ENCODE measurements at places on chromosomes 12 and 14.

GRCh38 chr14:62431496-62431895, 613.8 kb downstream of the KCNH5 start:
- DNase-seq: no peak

GRCh38 chr12:30345744-30346471, 349.8 kb downstream of the IPO8 start:
- no peak for DNase-seq

GRCh38 chr12:103456006-103456405, 39.8 kb downstream of the C12orf42 start:
- DNase-seq: no peak

- no peak for DNase-seq
Observed at GRCh38 chr14:100051543-100051942, 13.7 kb upstream of the EVL start.

GRCh38 chr14:105602799-105603793, 76.7 kb downstream of the TMEM121 start:
- DNase-seq: no peak

GRCh38 chr12:28489246-28489645, 299.0 kb downstream of the CCDC91 start:
- no peak for DNase-seq

DNA sequence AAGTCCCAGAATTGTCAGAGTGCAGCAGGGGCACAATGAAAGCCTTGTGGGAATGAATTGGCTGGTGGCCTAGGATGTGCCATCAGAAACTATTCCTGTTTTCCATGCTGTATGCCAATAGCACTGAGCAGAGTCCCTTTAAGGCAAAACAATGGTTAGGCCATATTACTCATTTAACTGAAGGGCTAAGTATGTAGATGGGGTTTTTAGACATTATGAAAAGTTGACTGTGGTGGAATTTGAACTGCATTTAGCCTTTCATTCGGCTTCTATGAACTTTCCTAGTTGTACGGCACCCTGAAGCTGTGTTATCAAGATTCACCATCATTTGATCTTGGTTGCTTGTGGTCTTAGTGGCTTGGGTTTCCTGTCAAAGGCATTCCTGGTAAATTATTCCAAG, 24.8 kb downstream of the IL26 start:
- no peak for DNase-seq

- no peak for DNase-seq
Observed at GRCh38 chr12:104928036-104928745, 29.9 kb downstream of the SLC41A2 start.

DNA sequence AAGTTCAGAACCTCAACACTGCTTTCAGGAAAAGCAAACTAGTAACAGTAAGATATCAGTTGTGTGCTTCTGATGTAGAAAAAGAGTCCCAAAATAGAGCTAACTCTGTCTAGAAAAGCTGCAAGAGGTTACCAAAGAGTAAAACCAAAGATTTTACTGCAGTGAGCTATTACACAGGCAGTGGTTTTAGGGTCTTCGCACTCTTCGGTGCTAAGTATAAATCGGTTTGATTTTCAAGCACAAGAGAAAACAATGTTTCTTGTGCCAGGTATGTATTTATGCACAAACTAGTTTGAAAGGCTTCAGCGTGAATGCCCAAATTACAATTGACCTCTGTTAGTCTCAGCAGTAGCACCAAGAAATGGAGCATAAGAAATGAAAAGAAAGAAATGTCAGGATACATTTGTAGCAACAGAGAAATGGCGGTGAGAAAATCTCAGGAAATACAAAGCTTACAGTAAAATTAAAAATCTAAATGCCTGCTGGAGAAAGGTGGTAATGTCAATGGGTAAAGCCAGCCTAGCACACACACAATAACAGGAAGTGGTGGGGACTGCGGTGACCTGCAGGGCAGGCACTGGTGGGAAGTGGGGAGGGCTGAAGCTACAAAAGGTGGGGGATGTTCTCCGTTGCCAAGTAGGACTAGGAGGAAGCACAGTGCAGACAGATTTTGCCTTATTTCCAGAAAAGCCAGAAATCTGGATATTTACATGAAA, 18.0 kb upstream of the DYRK2 start:
- DNase-seq: peak; percentile 51

DNA sequence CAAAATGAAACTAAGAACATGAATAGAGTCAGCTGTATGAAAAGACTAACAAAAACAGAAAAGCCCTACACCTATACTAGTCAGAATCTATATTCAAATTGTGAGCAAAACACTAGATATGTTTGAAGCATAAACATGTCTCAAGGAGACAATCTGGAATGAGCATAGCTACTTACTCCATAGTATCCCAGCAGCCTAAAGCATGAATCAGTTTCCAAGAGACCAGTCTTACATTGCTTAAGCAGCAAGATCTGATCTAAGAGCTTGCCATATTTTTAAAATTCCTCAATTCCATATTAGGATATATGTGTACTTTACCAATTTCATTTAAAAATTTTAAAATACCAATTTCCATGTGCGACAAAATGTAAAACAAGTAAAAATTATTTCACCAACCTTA, 7.7 kb downstream of the CAPS2 start:
- DNase-seq: no peak

DNA sequence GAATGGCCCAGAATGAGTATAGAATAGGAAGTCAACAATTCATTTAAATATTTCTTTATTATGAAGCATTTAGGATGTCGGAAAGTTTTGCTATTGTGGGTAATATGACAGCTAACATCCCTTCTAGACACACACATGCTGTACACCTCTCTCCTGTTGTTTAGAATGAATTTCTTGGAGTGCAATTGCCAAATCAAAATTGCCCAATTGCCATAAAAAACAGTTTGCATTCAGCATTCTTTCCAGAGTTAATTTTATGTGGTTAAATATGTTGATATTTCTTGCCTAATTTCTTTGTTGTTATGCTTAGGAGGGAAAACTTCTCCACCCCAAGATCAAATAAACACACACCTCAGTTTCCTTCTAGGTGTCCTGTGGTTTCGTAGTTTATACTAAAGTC, 16.9 kb upstream of the SMCO2 start:
- DNase-seq: no peak

- DNase-seq: no peak
Observed at GRCh38 chr12:120761519-120761934, 35.9 kb downstream of the ACADS start.

GRCh38 chr12:31037931-31038330, 35.7 kb upstream of the DDX11 start:
- DNase-seq: no peak

- no peak for DNase-seq
Observed at GRCh38 chr12:123011701-123012100, 31.2 kb downstream of the ARL6IP4 start.

GRCh38 chr14:33728010-33728498, 222.8 kb downstream of the EGLN3 start:
- DNase-seq: no peak

GRCh38 chr12:72277415-72277814, 5.2 kb downstream of the TRHDE start:
- DNase-seq: no peak

- no peak for DNase-seq
Observed at GRCh38 chr14:34009956-34010355, 59.1 kb upstream of the EGLN3 start.

GRCh38 chr12:31590642-31591379, at the start of gene DENND5B:
DENND5B (minus strand) TSS chr12:31591136; CDS start chr12:31590832, 304 bp downstream.
- no peak for DNase-seq

DNA sequence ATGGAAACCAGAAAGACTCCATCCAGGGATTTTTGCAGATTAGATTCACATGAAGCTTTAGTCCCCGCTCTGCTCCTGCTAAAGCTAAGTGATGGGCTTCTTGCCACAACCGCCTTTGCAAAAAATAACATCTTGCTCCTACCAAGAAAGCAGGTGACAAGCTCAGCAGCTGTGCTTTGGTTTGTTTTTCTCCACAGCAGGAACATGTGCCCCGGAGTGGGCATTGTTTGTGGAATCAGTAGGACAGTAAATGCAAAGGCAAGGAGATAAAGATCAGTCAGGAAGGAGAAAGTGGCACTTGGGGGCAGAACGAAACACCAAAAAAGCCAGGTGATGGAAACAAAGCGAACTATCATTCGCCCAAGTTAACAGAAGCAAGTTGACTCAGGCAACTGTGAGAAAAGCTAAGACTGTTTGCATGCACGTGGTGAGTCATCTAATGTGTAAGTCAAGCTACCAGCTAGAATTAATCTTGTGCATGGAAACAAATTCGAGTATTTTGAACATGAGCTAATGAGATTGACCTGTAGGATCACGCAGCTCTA, 165.5 kb upstream of the PLXNC1 start:
- DNase-seq: no peak

- DNase-seq: no peak
Observed at GRCh38 chr14:63793376-63793775, 59.4 kb upstream of the SYNE2 start.

DNA sequence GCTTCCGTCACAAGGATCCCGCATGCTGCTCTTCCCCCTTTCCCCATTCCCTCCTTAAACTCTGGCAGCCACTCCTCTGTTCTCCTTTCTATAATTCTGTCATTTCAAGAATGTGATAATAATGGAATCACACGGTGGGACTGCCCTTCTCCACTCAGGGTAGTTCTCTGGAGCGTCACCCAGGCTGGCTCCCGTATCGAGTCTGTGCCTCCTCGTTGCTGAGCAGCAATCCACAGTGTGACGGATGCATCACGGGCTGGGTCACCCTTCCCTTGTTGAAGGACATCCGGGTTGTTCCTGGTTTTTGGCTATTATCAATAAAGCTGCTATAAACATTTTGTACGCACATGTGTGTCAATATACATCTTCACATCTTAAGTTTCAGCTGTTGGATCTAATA, 5.7 kb upstream of the SYNE3 start:
- DNase-seq: no peak

GRCh38 chr14:99595034-99595433, 9.0 kb downstream of the CCDC85C start:
- peak; percentile 28 for DNase-seq

GRCh38 chr14:37643701-37644100, 48.3 kb downstream of the TTC6 start:
- no peak for DNase-seq

DNA sequence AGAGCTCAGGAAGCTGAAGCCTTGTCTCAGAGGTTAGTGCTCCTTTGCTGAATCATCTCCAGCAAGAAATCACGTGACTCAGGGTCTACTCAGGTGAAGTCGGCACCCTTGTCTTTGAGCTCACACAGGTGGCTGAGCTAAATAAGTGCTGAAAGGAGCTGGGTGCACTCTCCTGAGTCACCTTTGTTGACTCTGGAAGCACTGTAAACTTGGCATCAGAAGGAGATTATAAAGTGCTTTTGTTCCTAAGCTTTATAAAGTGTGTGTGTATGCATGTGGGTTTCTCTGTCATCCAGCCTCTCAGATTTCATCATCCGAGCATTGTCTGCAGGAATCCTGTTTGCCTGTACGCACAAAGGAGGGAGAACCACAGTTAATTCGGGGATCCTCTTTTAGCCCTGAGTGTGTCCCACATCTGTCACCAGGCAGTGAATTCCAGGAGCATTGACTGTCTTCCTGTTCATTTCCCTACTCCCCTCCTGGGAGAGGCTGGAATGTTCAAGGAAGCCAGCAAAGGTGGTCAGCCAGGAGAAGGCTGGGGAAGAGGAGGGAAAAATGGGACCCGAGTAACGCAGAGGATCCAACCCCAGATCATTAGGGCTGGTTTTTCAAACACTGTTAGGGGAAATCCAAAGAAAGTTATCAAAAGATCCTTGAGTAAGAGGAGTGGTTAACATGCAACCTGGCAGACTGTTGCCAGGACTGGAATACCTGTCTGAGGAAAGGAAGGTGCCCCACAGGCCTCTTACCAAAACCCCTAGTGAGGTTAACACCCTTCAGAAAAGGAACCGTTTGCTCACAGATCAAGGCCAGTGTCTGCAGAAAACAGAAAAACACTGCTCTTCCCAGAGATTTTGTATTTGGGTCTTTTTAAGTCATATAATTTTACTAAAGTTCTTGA, 157.5 kb upstream of the HIF1A start:
- peak; percentile 15 for DNase-seq

DNA sequence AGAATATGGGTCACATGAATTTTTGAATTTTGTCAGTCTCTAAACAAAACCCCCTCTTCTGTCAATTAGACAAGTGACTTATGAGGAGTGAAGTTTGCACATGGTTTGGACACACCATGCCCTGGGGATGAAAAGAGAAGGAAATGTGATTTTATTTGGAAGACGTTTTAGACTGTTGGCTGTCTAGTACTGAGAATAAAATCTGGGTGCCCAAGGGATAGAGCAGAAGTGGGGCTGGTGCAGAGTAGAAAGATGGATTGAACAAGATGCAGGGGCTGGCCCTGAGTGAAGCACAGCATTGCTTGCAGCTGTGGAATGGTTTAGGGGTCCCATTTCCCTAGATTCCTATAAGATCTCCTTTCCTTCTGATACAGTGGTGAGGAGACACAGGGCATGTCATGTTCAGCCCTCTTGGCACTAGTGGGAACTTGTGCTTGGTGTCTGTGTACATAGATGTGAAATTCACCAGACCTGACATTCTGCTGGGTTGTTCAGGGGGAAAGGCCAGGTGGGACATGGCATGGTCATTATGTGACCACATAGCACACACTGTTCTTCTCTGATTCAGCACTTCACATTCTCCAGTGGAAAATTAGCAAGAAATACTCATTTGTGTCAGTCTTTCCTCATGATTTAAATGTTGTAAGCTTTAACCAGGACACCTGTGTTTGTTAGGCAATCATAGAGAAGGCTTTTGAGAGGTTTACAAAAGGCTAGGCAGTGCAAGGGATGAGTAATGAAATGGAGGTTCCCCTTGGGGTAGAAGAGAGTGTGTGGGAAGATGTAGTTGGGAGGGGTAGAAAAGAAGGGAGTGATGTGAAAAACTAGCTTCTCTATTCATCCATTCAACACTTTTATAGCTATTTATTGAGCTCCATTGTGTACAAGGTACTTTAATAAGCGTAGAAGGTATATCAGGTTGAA, 202.3 kb upstream of the IGF1 start:
- DNase-seq: no peak

GRCh38 chr14:59565087-59565486, 11.5 kb downstream of the CCDC175 start:
- DNase-seq: no peak

DNA sequence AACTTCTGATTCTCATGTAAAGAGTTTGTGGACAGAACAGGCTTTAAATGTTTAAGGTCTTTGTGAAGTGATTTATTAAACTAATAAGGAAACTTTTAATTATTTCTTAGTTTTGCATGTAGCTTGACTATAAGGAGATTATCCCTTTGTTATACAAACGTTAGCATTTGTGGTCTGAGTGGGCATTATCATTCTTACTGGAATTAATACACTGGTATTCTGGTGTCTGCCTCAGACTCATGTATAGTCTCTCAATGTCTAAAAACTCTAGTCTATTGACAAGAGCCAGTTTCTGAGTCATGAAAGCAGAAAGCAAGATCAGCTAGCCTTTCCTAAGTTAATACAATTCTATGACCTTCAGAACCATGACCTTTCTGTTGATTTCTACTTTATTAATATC, 51.3 kb downstream of the SOX5 start:
- no peak for DNase-seq

DNA sequence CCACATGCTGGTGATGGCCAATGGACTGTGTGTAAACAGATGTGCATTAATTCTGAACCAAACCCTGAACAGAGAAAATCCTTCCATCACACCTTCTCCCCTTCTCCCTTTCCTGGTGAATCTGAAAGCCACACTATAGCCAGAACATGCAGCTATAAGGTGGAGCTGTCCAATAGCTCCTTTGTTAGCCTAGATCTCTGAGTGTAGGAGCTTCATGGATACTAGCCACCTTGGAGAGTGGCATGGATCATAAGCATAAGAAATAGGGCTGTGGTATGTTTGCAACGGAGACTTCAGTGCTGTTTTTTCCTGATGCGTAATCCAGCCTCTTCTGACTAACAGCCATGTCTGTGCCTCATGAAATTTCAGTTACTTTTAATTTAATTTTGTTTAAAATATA, 364.5 kb downstream of the BTG1 start:
- DNase-seq: no peak

All from stimulated activated CD4-positive, alpha-beta T cell treated with anti-CD3 and anti-CD28 coated beads, Interleukin-1b, Interleukin-23, amount 100 ng/mL, for 4 hours (primary cell).